ENCODE measurements at places on chromosomes 6 and 20. TPM values are rescaled to one million over a fixed set of nuclear protein-coding genes. Genes with fewer than 3 reads are reported as not detected.

TOX2 gene
- 11.2 TPM for total RNA-seq

ZNF334 gene
- not detected for total RNA-seq

RAET1E gene
- total RNA-seq, result 3.2 TPM

CDH4 gene
- total RNA-seq, result 8.4 TPM

HLA-DQA2 gene
- total RNA-seq, result not detected

POM121L2 gene
- 0.04 TPM for total RNA-seq

CLDN20 gene
- total RNA-seq, result not detected

KCNQ5 gene
- total RNA-seq, result 1.6 TPM

CNKSR3 gene
- total RNA-seq, result 5.0 TPM

CST5 gene
- total RNA-seq, result not detected

CRYBG1 gene
- 0.47 TPM for total RNA-seq

MAK gene
- 0.17 TPM for total RNA-seq

ARMH2 gene
- total RNA-seq, result not detected

PLG gene
- not detected for total RNA-seq

LHFPL5 gene
- total RNA-seq, result not detected

TMEM63B gene
- 16.7 TPM for total RNA-seq

C6orf52 gene
- total RNA-seq, result 1.1 TPM

DEF6 gene
- 0.03 TPM for total RNA-seq

DOK5 gene
- total RNA-seq, result 0.05 TPM

ENPP4 gene
- 0.40 TPM for total RNA-seq

TRIM10 gene
- not detected for total RNA-seq

CALHM4 gene
- total RNA-seq, result not detected

FAM209B gene
- total RNA-seq, result 0.48 TPM

BMP5 gene
- not detected for total RNA-seq

EYA2 gene
- 3.3 TPM for total RNA-seq

PCIF1 gene
- total RNA-seq, result 35.8 TPM

KIF25 gene
- not detected for total RNA-seq

SLC22A23 gene
- 10.3 TPM for total RNA-seq
